ENCODE measurements at places on chromosomes 12 and 14.
A peak's percentile ranks its signal among the peaks of the same experiment; 100 is the strongest.

DNA sequence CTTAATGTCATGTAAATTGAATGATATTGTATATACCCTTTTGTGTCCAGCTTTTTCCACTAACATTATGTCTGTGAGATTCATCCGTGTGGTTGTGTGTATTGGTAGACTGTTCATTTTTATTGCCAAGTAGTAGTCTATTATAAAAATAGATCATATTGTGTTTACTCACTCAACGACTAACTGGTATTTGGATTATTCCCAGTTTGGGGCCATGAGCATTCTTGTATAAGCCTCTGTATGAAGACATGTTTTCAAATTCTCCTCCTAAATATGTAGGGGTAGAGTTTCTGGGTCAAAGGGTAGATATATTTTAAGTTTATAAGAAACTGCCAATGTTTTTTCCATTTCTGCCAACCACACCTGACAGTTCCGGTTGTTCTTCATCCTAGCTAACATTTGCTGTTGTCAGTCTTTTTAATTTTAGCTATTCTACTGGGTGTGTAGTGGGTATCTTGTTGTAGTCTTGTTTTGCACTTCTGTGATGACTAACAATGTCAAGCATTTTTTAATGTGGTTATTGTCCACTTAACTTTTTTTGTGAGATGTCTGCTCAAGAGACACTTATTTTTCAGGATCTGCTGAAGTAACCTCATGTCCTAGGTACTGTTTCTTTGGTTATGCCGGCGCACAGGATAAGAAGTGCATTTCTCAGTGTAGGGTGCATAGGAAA, 93.2 kb downstream of the DACT1 start:
- DNase-seq: no peak

DNA sequence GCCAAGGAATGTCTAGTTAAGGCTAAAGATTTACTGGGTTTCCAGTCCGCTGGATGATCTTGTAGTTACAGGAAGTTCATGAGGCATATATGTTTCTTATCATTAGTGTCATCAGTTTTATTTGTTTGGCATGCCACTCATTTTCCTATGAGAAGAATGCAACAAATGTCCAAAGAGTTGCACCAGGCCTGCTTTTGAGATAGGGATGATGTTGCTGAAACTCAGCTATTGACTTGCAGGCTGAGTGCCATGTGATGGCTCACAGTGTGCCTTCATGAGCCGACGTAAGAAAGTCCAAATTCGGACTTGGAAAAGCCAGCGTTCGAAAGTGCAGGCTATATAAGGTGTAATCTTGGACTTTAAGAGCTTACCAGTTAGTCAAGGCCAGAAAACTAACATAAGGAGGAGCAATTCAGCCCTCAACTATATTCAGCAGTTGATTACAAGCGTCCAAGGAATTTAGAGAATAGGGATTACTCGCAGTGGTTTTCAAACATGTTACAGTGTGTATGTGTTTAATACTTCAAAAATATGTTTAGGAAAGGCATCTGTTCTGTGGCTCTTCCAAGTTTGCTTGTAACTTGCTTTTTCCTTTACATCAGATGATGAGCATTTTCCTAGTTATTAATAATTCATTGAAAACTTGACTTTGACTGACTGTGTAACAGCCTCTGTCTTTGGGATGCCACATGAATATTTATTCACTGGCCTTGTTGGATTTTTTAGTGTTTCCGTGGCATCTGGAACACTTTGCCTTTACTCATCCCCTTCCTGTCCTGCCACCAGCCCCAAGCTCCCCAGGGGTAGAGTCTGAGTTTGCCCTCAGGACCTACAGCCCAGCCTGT, 101.3 kb downstream of the LGMN start:
- peak; percentile 63 for DNase-seq

DNA sequence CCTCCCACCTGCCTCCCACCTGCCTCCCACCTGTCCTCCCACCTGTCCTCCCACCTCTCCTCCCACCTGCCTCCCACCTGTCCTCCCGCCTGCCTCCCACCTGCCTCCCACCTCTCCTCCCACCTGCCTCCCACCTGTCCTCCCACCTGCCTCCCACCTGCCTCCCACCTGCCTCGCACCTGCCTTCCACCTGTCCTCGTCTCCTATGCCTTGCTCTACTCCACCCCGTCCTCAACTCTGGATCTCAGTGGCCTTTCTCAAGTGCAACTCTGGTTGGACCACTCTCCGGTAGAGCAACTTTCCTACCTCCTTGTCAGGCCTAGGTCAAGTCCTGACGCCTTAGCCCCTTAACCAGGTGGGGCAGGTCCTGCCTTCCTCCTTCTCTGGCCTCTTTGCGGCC, 29.3 kb upstream of the PEX5 start:
- no peak for DNase-seq

DNA sequence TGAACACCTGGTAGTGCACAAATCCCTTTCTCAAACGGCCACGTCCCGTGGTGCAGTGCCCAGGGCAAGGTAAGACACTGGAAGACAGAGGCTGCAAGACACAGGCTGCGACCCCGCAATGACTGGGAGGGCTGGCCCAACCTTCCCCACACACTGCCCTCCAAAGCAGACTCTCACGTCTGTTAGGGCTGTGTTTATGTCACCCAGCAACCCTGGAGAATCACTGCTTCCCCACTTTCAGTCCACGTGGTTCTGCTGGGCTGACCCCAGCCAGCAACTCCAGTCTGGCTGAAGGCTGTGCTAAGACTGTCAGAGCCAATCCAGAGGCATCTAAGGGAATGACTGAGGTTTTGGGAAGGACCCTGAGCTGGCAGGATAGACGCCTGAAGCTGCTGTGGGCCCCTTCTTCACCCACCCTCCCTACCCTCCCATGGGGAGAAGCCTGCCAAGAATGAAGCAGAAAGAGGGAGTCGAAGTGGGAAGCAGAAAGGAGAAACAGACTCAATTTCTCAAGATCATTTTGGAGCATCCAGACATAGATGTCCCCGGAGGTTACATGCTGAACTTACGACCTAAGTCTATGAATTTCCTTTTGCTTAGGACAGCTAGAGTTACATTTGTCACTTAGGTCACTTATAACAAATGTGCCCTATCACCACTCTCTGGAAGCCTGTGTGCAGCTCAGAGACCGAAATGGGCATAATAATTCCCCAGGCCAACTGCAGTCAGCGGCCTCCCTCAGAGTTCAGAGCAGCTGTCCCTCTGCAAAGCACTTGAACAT, 11.7 kb downstream of the KDM2B start:
- DNase-seq: peak; percentile 86
